CD4-positive, alpha-beta memory T cell (primary cell): ENCODE measurements at places on chromosomes 1 and 21. TPM values are rescaled to one million over a fixed set of nuclear protein-coding genes. Genes with fewer than 3 reads are reported as not detected.

GRCh38 chr1:243407284-243408018, 151.6 kb downstream of the SDCCAG8 start:
- no peak for DNase-seq
- H3K27me3 ChIP-seq = no peaks in the 10 kb centered on the region
- H3K36me3 ChIP-seq = no peaks in the 10 kb centered on the region
- no peaks in the 10 kb centered on the region for H3K4me1 ChIP-seq
- H3K4me3 ChIP-seq = no peak overlapping the region
- no peak overlapping the region for H3K27ac ChIP-seq

DNA sequence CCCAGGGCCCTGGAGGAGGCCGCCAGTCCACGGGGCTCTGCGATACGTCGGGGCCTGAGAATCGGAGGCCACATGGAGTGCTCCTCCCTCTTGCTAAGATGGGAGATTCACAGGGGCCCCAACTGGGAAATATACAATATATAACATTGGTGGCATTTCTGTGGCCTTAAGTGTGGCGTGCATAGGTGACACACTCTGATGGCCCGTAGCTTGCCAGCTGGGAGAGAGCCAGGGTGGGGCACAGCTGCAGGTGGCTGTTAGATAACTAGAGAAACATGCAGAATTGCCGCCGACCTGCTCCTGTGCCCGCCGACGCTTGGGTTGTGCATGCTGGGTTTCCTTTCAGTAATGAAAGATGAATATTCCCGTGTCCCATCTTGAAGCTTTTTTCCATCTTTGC, 30.1 kb downstream of the UMODL1 start:
- H3K4me1 ChIP-seq = no peaks in the 10 kb centered on the region
- H3K4me3 ChIP-seq = no peak overlapping the region
- H3K36me3 ChIP-seq = no peaks in the 10 kb centered on the region
- no peaks in the 10 kb centered on the region for H3K27me3 ChIP-seq

DNA sequence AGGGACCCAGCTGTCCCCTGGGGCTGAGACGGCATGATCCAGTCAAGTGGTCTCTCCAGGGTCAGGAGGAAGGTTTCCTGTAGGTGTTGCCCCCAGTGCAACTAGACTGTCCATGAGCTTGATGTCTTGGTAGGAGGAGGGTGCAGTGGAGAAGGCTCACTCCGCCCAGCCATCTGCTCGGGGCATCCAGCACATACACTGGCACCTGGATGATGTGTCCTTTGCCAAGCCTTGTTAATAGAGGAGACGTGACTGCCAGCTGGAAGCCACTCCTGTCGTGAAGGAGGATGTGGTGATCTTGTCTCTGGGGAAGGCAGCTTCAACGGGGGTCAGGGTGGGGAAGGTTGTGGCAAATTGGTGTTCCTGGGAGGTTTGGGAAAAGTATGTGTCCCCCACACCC, 6.2 kb downstream of the DISP3 start:
- no peak overlapping the region for H3K4me3 ChIP-seq
- H3K27me3 ChIP-seq = peaks cover 6% of the 10 kb centered on the region
- no peak for DNase-seq
- H3K4me1 ChIP-seq = no peaks in the 10 kb centered on the region
- H3K36me3 ChIP-seq = no peaks in the 10 kb centered on the region

- H3K27ac ChIP-seq = no peak overlapping the region
- no peaks in the 10 kb centered on the region for H3K36me3 ChIP-seq
- H3K4me1 ChIP-seq = peaks cover 23% of the 10 kb centered on the region
- no peak for DNase-seq
- no peaks in the 10 kb centered on the region for H3K27me3 ChIP-seq
These were observed 31.1 kb upstream of the POFUT2 start for GRCh38 chr21:45318556-45319404.

GRCh38 chr21:19029816-19030215, 626.2 kb upstream of the TMPRSS15 start:
- H3K36me3 ChIP-seq = no peaks in the 10 kb centered on the region
- no peak overlapping the region for H3K27ac ChIP-seq
- H3K27me3 ChIP-seq = no peaks in the 10 kb centered on the region
- no peak overlapping the region for H3K4me3 ChIP-seq
- no peaks in the 10 kb centered on the region for H3K4me1 ChIP-seq

- no peaks in the 10 kb centered on the region for H3K36me3 ChIP-seq
- no peaks in the 10 kb centered on the region for H3K27me3 ChIP-seq
- peaks cover 19% of the 10 kb centered on the region for H3K4me1 ChIP-seq
These were observed 4.8 kb upstream of the IFNLR1 start for GRCh38 chr1:24191860-24192259.

GRCh38 chr1:213409208-213409631, 358.2 kb downstream of the RPS6KC1 start:
- H3K4me1 ChIP-seq = no peaks in the 10 kb centered on the region
- no peaks in the 10 kb centered on the region for H3K27me3 ChIP-seq
- H3K27ac ChIP-seq = no peak overlapping the region

- H3K36me3 ChIP-seq = no peaks in the 10 kb centered on the region
- H3K27me3 ChIP-seq = no peaks in the 10 kb centered on the region
- H3K27ac ChIP-seq = no peak overlapping the region
- H3K4me3 ChIP-seq = no peak overlapping the region
These were observed 57.9 kb downstream of the PHTF1 start for GRCh38 chr1:113701429-113701828.

- H3K27me3 ChIP-seq = no peaks in the 10 kb centered on the region
- H3K4me1 ChIP-seq = no peaks in the 10 kb centered on the region
- no peak for DNase-seq
- no peak overlapping the region for H3K27ac ChIP-seq
- H3K4me3 ChIP-seq = no peak overlapping the region
- H3K36me3 ChIP-seq = no peaks in the 10 kb centered on the region
These were observed 8.9 kb upstream of the LCE5A start for GRCh38 chr1:152501704-152502103.

- H3K36me3 ChIP-seq = no peaks in the 10 kb centered on the region
- DNase-seq = no peak
- H3K4me1 ChIP-seq = no peaks in the 10 kb centered on the region
- no peak overlapping the region for H3K4me3 ChIP-seq
These were observed 111.4 kb downstream of the KCND3 start for GRCh38 chr1:111878091-111878490.

GRCh38 chr1:155977690-155978324, 540 bp downstream of the ARHGEF2 start:
- H3K27ac ChIP-seq = peak overlapping the region; percentile 86
- H3K36me3 ChIP-seq = peaks cover 6% of the 10 kb centered on the region
- H3K4me3 ChIP-seq = peak overlapping the region; percentile 87
- no peaks in the 10 kb centered on the region for H3K27me3 ChIP-seq

GRCh38 chr1:112836642-112837041, 119.4 kb downstream of the SLC16A1 start:
- no peak overlapping the region for H3K4me3 ChIP-seq
- no peaks in the 10 kb centered on the region for H3K36me3 ChIP-seq
- no peaks in the 10 kb centered on the region for H3K27me3 ChIP-seq
- no peak for DNase-seq

GRCh38 chr1:43069461-43070050, 102.5 kb downstream of the EBNA1BP2 start:
- no peak overlapping the region for H3K27ac ChIP-seq

GRCh38 chr1:35573198-35574124, at the start of gene TFAP2E:
Gene TFAP2E (plus strand): TSS chr1:35573314. CDS start chr1:35573578, 264 bp downstream.
- no peaks in the 10 kb centered on the region for H3K27me3 ChIP-seq
- H3K4me1 ChIP-seq = peaks cover 27% of the 10 kb centered on the region
- no peak within 1 kb of the TSS for H3K4me3 ChIP-seq
- no peak for DNase-seq

- DNase-seq = no peak
- peaks cover 6% of the 10 kb centered on the region for H3K36me3 ChIP-seq
- no peak overlapping the region for H3K27ac ChIP-seq
- no peaks in the 10 kb centered on the region for H3K27me3 ChIP-seq
- no peak overlapping the region for H3K4me3 ChIP-seq
These were observed 48.2 kb downstream of the PRDM15 start for GRCh38 chr21:41830764-41831452.

GRCh38 chr1:205513774-205514173, 9.3 kb downstream of the CDK18 start:
- no peak for DNase-seq
- H3K27me3 ChIP-seq = no peaks in the 10 kb centered on the region
- H3K36me3 ChIP-seq = no peaks in the 10 kb centered on the region
- H3K27ac ChIP-seq = no peak overlapping the region
- no peak overlapping the region for H3K4me3 ChIP-seq
- H3K4me1 ChIP-seq = no peaks in the 10 kb centered on the region

DNA sequence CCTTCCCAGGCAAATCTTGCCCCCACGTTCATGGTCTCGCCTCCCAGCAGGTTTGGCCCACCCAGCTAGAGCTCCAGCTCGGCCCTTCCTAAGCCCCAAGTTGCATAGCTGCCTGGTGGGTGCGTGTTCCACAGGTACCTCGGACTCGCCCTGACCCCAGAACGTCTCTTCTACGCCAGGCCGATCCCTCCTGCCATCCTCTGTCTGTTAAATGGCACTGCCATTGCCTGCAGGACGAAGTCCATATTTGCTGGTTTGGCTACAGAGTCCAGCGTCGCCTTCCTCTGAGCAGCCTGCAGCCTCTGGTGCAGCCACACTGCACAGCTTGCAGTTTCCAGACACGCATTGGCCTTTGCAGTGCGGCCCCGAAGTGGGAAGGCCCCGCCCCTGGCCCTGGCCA, 228.1 kb downstream of the SDCCAG8 start:
- no peaks in the 10 kb centered on the region for H3K27me3 ChIP-seq
- no peak for DNase-seq
- no peak overlapping the region for H3K27ac ChIP-seq

GRCh38 chr1:12167493-12168429, 970 bp downstream of the TNFRSF1B start:
- H3K27ac ChIP-seq = peak overlapping the region; percentile 88
- no peaks in the 10 kb centered on the region for H3K36me3 ChIP-seq
- no peaks in the 10 kb centered on the region for H3K27me3 ChIP-seq
- H3K4me3 ChIP-seq = peak overlapping the region; percentile 93

DNA sequence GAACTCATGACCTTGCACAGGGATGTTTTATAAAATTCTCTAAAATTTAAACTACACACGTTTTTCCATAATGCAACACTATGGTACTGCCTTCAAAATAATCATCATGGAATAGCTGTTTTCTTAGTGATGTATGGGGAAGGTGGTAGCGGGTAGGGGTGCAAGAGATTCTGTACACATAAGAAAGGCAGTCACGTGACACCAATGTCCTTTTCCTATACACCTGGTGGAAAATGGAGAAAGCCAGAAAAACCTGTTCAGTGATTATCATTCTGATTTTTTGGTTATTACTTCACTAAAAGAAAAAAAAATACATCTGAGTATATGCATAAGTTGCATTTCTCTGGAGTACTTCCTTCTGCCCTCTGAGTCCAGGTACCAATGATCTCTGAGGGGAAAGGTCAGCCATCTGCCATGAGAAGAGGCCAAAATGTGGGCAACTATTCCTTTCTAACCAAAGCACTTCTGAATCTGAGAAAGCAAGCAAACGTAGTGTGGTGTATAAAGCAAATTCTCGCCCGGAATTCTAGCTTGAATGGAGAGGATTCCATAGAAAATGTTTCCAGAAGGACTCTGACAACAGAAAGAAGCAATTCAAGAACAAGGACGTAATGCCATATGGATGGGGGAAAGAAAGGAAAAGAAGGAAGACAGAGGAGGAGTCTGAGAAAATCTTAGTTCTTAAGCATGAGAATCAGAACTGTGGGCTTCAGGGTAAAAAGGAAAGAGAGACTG, 137.3 kb downstream of the RERE start:
- no peak for DNase-seq
- no peak overlapping the region for H3K27ac ChIP-seq
- H3K4me1 ChIP-seq = peaks cover 8% of the 10 kb centered on the region
- no peaks in the 10 kb centered on the region for H3K36me3 ChIP-seq
- no peaks in the 10 kb centered on the region for H3K27me3 ChIP-seq

DNA sequence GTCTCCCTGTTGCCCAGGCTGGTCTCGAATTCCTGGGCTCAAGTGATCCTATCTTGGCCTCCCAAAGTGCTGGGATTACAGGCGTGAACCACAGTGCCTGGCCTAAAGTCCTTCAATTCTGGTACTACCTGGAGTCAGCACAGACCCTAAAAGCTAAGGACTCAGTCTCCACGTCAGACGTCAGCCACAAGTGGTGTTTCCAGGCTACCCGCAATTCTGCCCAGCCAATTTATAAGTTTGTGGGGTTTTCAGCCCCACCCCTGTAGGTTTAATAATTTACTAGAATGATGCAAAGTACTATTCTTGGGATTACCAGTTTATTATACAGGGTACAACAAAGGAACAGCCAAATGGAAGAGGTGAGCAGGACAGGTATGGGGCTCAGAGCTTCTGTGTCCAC, 10.6 kb upstream of the DIP2A start:
- no peak for DNase-seq
- H3K27ac ChIP-seq = no peak overlapping the region
- no peak overlapping the region for H3K4me3 ChIP-seq
- peaks cover 3% of the 10 kb centered on the region for H3K36me3 ChIP-seq
- H3K4me1 ChIP-seq = no peaks in the 10 kb centered on the region
- no peaks in the 10 kb centered on the region for H3K27me3 ChIP-seq

UTS2 gene
- 0.61 TPM for total RNA-seq

WNT3A gene
- not detected for total RNA-seq

LYPD8 gene
- total RNA-seq = not detected

LCE3D gene
- not detected for total RNA-seq

ANKRD34A gene
- 1.8 TPM for total RNA-seq
